ENCODE measurements at places on chromosomes 2 and 18.
A peak's percentile ranks its signal among the peaks of the same experiment; 100 is the strongest.

GRCh38 chr2:131043199-131044074 is 49.8 kb downstream of the FAM168B start:
- DNase-seq: no peak

GRCh38 chr2:238450440-238450861 is 23.7 kb downstream of the ASB1 start:
- DNase-seq: no peak

DNA sequence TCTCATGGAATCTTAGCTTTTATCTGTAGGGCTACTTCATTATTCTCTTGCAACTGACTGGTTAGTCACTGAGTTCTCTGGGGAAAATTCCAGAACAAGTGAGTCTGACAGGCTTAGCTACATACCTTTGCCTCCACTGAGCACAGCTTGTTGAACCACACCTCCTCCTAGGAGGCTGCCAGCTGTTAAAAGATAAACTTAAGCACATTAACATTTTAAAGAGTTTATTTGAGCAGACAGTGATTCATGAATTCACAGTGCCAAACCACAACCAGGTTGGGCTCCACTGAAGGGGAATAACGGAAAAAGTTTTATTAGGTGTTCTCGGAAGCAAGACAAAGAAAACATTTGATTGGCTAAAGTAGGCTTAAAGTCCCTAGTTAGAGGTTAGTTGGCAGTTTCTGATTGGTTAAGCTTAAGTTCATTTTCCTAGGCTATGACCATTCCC is 12.5 kb upstream of the SLC38A11 start:
- DNase-seq: no peak

DNA sequence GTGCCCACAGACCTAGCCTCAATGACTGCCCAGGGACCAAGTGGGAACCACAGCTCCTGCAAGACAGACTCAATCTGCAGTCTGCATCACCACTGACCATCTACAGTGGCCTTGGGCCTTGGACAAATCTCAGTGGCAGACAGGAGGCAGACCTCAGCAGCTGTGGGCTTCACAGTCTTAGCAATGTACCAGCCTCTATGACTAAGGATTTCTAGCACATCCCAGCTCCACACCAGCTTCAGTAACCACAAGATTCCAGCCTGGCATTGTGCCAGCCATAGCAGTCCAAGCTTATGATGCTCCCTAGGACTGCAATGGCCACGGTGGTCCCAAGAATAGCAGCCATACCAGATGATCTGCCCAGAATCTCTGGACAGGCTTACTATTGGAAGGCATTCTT is 19.6 kb upstream of the WDR75 start:
- no peak for DNase-seq

GRCh38 chr2:48452108-48452507 is 77.8 kb upstream of the STON1 start:
- no peak for DNase-seq

DNA sequence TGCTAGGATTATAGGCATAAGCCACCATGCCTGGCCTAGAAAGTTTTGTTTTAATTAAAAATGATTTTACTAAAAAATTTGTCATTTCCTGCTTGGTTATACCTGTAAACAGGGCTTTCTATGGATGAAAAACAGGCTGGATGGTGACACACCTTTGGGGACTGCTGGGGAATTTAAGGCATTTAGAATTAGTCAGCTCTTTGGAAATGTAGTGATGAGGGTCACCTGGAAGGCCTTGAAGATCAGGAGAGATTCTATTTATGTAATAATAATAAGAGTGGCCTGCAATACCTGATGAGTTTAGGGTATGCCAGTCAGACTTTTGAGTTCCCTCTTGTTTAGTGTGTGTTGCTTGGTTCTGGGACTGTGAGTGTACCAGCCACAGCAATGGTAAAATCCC is 51.1 kb downstream of the RALBP1 start:
- DNase-seq: no peak

GRCh38 chr2:160666154-160667060 is 172.8 kb upstream of the RBMS1 start:
- no peak for DNase-seq

- no peak for DNase-seq
Measured at GRCh38 chr2:16351137-16351536, 314.5 kb downstream of the CYRIA start.

DNA sequence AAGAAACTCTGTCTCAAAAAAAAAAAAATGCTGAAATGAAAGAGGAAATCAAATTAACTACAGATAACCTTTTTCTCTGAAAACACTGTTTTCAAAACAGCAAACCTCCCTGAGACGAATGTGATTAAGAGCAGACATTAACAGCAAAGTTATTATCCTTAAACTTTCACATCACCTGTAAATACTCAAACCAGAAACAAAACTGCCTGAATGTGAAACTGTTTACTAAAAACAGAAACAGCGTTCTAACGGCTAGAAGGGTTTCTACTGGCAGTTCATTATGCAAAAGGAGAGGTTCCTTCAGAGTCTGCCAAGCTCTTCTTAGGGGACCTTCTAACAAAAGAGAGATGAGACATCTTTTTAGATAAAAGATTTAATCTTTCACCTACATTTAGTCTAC is 45.9 kb downstream of the PNO1 start:
- no peak for DNase-seq

- DNase-seq: peak; percentile 44
Measured at GRCh38 chr18:23231340-23232021, 96.2 kb downstream of the CABLES1 start.

- DNase-seq: no peak
Measured at GRCh38 chr18:13800505-13801259, 23.3 kb upstream of the MC5R start.

DNA sequence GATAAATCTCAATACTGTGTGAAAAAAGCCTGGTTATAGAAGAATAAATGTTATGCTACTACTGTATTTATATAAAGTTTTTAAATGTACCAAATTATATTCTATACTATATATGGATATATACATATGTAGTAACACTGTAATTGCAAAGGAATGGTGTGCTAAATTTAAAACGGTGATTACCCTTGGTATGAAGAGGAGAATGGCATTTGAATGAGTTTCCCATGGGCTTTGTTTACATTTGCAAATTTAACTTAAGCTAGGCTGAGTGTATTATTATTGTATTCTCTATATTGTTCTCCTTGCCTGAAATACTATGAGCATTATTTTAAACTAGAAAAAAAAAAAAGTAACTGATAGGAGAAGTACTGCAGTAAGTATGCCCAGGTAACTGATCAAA is 4.7 kb upstream of the SP3 start:
- DNase-seq: no peak

DNA sequence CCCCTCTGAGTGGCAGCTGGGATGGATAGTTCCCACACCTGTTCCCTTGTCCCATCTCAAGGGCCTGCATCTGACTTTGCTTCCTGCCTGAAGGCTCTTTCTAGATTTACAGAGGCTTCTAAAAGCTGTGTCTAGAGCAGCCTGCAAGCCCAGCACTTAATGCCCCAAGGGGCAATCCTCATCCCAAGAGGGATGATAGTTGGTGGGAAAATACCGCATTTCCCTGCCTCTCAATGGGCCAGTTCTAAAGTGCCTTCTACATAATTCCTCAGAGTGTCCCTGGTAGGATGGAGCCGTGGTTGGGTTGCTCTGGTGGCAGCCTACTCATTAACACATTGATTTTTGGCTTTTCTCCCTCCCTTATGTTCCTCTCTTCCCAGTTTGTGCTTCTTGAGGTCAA is 29.5 kb downstream of the LAMA3 start:
- no peak for DNase-seq

DNA sequence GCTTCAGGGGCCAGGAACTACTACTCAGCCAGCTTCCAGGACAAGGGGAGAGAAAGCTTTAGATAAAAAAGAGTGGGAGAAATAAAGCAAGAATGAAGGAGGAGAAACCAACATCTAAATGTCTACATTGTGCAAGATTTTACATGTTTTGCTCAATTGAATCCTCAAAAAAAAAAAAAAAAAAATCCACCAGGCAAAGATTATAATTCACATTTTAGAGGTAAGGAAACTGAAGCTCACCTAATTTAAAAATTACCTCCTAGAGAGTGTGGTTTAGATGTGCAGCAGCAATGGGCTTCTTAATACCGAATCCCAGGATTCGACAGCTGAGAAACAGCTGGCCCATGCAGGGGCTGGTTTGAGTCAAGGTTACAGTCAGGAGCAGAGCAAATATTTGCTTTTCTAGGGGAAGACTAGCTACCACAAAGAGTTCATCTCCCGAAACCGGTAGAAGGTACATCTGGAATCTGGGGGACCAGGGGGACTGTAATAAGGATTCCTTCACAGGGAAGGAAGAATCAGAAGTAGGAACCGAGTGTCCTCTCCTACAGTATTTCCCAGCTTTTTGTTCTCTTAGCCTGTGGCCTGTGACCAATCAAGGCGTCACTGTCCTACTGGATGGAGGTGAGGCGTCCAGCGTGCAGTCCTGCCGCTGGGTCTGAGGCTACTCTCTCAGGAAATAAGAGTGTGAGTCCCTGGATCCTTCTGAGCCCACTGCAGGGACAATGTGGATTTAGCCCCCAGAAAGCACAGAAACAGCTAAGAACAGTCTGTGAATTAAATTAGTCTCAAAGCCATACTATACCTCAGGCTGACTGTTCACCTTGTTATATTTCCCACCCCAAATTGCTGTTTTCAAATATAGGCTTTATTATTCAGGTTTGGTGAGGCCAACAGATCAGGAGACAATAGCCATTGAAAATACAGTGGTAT is 42.3 kb downstream of the IL1R2 start:
- no peak for DNase-seq

DNA sequence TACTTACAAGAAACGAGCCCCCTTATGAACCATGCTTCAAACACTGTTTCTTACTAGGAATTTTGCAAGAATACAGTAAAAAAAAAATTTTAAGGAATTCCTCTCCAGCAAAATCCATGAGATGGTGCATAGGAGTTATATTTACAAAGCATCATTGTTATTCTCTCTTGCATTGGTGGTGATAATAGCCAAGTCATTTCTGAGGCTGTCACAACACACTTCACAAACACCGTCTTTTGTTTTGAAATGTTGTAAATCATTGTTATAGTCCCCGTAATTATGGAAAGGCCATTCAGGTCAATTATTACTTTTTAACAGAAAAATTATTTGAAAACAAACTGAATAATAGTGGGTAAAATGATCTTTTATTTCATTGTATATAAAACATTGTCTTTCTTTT is 60.1 kb downstream of the DYNC1I2 start:
- DNase-seq: no peak

GRCh38 chr18:65737471-65737955 is 13.3 kb upstream of the CDH7 start:
- DNase-seq: no peak

DNA sequence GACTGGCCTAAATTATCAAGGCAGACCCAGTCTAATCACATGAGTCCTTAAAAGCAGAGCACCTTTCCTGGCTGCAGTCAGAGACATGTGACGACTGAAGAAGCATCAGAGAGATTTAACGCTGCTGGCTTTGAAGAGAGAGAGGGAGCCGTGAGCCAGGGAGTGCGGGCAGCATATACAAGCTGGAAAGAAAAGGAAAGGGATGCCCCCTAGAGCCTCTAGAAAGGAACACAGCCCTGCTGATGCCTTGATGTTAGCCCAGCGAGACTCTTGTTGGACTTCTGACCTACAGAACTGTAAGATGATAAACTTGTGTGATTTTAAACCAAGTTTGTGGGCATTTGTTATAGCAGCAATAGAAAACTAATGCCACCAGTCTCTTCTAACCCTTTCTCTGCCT is 58.1 kb downstream of the HEATR5B start:
- DNase-seq: no peak

- no peak for DNase-seq
Measured at GRCh38 chr2:141590620-141591019, 540.2 kb downstream of the LRP1B start.

DNA sequence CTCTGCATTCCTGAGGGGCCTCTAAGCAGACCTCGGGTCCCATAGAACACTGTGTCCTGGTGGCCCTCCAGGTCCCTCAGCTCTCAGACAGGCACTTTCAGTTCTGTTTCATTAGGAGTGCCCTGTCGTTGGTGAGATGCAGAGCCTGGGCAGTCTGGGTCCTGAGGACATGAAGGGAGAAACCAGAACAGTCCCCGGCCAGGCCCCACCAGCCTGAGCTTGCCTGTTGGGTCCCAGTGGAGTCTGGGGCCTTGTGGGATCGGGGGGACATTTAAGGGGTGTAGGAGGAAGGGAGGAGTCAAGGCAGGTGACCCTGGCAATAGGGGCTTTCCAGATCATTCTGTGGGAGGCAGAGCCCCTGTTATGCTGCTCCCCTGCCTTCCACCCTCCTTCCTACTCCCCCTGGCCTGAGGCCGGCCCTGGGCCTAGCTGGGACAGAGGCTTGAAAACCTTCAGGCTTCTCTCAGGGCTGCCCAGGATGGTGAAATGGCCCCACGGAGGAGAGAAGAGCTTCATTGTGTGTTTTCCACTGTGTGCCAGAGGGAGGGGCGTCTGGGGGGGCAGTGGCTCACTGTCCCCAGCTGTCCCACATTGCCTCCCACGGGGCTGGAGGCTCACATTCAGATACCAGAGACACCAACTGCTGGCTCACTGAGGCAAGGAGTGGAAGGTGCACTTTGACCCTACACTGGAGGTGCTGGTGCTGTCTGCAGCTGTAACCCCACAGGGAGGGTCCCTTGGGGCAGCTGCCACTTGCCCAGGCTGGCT is 26.6 kb upstream of the CATIP start:
- DNase-seq: no peak

DNA sequence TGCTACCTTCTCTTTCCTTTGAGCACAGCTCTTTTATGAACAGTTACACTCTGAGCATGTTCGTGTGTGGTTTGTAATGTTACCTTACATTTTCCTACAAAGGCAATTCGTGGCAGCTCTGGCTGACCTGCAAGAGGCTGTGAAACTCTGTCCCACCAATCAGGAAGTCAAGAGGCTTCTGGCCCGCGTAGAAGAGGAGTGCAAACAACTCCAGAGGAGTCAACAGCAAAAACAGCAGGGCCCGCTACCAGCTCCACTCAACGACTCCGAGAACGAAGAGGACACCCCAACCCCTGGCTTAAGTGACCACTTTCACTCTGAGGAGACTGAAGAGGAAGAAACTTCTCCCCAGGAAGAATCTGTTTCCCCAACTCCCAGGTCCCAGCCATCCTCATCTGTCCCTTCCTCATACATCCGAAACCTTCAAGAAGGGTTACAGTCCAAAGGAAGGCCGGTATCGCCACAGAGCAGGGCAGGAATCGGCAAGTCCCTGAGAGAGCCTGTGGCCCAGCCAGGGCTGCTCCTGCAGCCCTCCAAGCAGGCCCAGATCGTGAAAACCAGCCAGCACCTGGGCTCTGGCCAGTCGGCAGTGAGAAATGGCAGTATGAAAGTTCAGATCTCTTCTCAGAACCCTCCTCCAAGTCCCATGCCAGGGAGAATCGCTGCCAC is 56.9 kb downstream of the WDSUB1 start:
- no peak for DNase-seq

Data from stimulated activated CD8-positive, alpha-beta memory T cell treated with anti-CD3 and anti-CD28 coated beads, Interleukin-2, amount 100 ng/mL, for 1 hour (primary cell).